Esophagus muscularis mucosa (tissue), 4 donors: ENCODE measurements at places on chromosomes 7 and 10. TPM values are rescaled to one million over a fixed set of nuclear protein-coding genes. Genes with fewer than 3 reads are reported as not detected.

- H3K27me3 ChIP-seq, result no peaks in the 10 kb centered on the region
- no peak for DNase-seq
- H3K27ac ChIP-seq, result no peak overlapping the region
- H3K4me3 ChIP-seq, result no peak overlapping the region
- H3K4me1 ChIP-seq, result no peaks in the 10 kb centered on the region
These were observed 255.6 kb downstream of the ZEB1 start for GRCh38 chr10:31574577-31574976.

GRCh38 chr10:55631071-55631654 lies 729.9 kb downstream of the ZWINT start:
- H3K27me3 ChIP-seq, result peaks cover 5% of the 10 kb centered on the region
- H3K36me3 ChIP-seq, result no peaks in the 10 kb centered on the region
- no peaks in the 10 kb centered on the region for H3K4me1 ChIP-seq
- peak overlapping the region; percentile 63 for H3K4me3 ChIP-seq

DNA sequence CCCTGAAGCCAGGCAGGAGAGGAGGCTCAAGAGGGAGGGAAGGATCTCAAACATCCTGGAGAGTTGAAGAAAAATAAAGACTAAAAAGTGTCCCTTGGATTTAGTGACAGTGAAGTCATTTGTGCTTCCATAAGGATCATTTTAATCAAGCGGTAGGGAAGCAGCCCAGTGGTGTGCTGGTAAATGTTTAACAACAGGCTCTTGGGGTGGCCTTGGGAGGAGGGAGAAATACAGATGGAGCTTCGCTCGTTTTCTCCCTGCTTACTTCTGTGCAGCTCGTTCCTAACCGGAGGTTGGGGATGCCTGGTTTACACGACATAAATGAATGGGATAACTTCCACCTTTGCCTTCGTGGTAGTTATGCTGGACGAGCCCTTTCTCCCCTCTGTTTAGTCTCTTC lies 140.0 kb downstream of the CAMK1D start:
- H3K4me1 ChIP-seq, result peaks cover 17% of the 10 kb centered on the region
- DNase-seq, result no peak
- H3K27me3 ChIP-seq, result no peaks in the 10 kb centered on the region
- H3K4me3 ChIP-seq, result no peak overlapping the region
- H3K27ac ChIP-seq, result no peak overlapping the region

NAT16 gene
- not detected for total RNA-seq
